Fibroblast of skin of right biceps (primary cell): ENCODE measurements at places on chromosomes 5 and 9.

- DNase-seq, result no peak
Measured at GRCh38 chr5:127870914-127871313, 167.7 kb downstream of the CCDC192 start.

DNA sequence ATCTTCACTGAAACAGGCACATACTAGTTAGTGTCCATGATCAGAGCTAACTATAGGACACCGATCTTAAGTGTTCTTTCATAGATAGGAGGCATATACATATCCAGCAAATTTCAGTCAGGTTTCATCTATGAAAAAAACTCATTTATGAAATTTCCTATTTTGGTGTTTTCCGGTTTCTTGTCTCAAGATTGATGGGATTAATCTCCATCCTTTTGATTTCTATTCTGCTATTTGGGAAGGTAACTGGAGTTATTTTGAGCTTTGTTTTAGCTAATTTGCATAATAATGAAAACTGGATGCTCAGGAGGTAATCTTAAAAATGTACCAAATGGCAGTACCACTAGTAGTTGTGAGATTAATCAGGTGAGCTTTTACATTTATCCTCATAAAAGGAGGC, 62.1 kb downstream of the BASP1 start:
- no peak for DNase-seq

- DNase-seq, result no peak
Measured at GRCh38 chr5:118818604-118819003, 169.7 kb downstream of the DTWD2 start.

DNA sequence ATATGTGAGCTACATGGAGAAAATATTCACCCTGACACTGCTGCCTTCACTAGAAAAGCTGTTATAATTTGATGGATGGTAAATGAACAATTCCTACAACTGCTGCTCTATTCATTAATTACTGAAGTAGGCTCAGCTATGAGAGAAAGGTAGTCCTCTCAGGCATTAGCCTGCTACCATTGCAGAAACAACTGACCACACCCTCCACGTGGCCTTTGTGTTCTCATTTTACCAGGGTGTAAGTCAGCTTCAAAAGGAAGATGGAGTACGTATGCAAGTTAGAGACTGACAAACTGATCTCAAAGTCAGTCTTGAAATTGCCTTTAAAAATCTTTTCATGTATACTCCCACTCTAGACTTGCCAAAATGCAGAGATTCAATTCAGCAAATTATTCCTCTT, 26.3 kb upstream of the TPD52L3 start:
- DNase-seq, result no peak

- DNase-seq, result no peak
Measured at GRCh38 chr5:126595486-126596083, 566 bp upstream of the ALDH7A1 start.

DNA sequence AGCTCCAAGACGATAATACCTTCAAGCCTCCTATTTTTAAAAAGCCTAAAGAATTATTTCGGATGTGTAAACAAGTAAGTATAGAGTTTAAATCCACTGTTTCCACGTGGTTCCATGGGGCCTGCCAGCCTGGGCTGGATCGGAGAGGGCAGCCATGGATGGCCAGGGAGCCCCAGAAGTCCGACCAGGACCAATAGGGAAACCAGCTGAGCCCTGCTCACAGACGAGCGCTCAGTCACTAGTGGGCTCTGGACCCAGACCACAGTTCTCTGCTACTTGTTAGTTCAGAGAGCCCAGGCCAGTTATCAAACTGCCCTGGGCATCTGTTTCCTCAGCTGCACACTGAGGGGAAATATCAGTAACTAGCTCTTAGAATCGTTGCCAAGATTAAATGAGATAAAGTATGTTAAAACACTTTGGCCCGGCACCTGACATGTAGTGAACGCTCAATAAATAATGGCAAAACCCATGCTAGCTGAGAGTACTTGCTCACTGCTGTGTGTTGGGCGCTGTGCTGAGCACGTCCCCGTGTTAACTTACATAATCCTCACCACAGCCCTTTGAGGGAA, 124.8 kb downstream of the RGS3 start:
- DNase-seq, result no peak

- no peak for DNase-seq
Measured at GRCh38 chr5:133618141-133618540, 5.8 kb upstream of the FSTL4 start.

DNA sequence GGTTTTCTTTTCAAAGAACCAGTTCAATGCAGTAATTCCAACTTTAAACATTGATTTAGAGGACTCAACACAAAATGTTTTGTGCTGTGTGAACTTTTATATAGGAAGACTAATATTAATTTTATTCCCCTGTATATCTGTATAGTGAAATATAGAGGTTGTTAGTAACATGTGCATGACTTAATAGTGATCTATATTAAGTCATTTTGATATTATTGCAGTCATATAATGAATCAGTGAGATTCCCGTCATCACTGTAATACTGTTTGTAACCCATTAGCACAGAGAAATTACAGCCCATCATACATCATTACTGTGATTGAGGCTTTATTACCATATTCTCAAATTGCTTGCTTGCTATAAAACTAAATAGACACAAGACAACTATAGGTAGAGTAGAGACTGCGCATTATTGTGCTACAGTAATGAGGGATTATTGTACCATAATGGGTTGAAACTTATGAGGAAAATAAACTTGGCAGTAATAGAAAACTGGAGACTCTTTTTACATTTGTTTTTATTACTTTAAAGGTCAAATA, 170.7 kb downstream of the RANBP17 start:
- no peak for DNase-seq

GRCh38 chr5:38712391-38712790, 133.4 kb upstream of the OSMR start:
- no peak for DNase-seq

DNA sequence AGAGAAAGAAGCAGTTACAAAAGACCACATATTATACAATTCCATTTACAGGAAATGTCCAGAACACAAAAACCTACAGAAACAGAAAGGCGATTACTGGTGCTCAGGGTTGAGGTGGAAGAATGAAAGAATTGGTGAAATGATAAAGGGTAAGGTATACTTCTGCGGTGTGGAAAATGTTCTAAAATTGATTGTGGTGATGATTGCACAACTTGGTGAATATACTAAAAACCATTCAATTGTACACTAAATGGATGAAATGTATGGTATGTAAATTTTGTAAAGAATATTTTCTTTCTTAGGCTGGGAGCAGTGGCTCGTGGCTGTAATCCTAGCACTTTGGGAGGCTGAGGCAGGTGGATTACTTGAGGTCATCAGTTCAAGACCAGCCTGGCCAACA, 72.3 kb downstream of the UBAP2 start:
- no peak for DNase-seq

DNA sequence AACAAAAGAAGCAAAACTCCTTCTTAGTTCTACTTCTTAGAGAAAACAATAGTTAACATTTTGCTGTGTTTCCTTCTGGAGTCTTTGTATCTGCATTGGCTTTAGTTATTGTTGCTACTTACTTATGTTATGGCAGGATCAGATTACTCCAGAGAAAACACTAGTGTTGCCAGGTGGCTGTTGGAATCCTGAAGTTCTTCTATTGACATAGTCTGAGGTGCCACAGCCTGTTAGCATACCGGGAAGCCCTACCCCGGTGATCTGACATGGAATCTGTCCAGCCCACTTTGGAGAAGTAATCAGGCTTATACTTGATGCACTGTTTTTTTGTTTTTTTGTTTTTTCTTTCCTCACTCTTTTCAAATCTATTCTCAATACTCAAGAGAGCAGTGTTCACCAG, 68.5 kb upstream of the CEP78 start:
- no peak for DNase-seq

DNA sequence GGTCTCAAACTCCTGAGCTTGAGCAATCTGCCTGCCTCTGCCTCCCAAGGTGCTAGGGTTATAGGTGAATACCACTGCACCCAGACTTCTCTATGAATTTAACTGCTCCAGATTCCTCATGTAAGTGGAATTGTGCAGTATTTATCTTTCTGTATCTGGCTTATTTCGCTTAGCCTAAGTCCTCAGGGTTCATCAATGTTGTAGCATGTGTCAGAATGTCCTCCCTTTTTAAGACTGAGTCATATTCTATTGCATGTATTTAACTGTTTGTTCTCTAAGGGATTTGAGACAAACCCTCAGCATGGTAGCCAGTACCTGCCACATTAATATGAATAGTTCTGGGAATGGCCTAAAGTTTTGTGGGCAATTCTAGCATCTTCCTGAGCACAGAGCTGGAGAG, 53.9 kb upstream of the TUT7 start:
- DNase-seq, result peak; percentile 49

DNA sequence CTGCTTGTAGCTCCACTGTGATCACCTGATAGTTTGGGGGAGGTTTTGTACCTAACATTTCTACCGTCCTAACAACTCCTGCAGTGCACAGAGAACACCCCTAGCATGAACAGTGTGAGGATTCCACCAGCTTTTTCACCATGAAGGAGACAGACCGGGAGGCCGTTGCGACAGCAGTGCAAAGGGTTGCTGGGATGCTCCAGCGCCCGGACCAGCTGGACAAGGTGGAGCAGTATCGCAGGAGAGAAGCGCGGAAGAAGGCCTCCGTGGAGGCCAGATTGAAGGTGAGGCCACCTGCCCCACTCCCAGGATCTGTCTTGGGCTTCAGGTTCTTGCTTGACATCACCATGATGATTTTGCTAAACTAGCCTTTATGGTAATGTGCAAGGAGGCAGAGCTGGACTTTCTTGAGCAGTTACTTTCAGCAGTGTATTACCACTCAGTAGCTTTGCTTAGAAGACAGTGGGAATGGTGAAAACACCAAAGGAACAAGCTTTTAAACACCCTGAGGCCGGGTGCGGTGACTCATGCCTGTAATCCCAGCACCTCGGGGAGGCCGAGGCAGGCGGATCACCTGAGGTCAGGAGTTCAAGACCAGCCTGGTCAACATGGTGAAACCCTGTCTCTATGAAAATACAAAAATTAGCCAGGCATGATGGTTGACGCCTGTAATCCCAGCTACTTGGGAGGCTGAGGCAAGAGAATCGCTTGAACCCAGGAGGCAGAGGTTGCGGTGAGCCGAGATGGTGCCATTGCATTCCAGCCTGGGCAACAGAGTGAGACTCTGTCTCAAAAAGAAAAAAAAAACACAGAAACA, 3.3 kb downstream of the EXOC3 start:
- no peak for DNase-seq

- DNase-seq, result no peak
Measured at GRCh38 chr9:133647765-133648469, 11.8 kb downstream of the DBH start.

- DNase-seq, result no peak
Measured at GRCh38 chr9:9778293-9778692, 834.5 kb downstream of the PTPRD start.

DNA sequence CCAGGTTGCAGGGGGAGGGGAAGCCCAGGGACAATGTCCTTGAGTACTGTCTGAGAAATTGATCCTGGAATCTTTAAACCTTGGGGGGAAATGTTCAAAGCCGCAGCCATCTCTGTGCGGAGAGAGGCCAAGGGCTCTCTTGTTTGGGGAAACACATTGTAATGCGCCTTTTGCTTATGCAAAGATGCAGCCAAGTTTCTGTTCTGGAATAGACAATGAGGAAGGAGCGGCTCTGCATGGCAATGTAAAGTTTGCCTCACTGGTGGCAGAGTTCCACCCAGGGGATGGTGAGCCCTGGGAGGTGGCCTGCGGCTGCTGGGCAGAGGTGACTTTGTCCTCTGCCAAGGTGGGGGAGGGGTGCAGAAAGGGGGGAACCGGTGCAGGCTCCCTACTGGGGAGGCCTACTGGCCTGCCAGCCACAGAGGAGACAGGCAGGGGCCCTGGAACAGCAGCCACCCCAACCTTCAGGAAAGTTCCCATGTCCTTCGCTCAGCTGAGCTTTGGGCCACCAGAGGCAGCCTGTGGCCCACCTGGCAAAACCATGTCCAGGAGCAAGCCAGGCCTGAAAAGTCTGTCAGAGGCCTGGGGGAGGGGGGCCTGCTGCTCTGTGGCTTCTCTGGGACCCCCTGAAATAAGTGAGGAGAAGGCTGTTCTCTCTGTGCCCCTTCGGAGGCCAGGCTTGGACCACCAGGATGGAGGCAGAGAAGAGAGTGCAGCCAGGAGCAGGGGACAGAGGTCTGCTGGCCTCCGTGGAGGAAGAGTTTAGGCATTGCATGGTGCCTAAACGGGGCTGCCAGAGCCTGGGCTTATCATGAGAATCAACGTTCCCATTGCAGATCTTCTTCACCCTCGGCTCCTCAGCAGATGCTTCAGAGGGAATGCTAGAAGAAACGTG, 127.8 kb downstream of the ZNF354C start:
- no peak for DNase-seq

DNA sequence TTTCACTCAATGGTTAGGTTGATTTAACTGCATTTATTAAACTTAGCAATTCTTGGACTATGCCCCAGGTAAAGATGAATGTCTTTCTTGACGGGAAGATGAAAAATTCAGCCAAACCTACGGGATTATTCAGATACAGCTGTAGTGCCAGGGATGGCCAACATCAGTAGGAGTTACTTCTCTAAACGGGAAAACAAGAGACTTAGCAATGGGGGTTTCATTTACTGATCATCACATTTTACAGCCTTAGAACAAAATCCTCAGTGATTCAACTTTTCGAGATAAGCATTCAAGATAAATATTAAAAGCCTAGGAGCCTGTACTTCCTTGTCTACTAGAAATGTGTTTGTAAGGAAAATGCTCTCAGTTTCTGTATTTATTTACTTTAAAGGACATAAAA, 46.1 kb downstream of the S1PR3 start:
- no peak for DNase-seq

GRCh38 chr9:91159664-91160121, 202.0 kb downstream of the AUH start:
- DNase-seq, result no peak
